ENCODE measurements at places on chromosomes 6 and 20.
A peak's percentile ranks its signal among the peaks of the same experiment; 100 is the strongest.

- DNase-seq = no peak
Observed at GRCh38 chr20:23235173-23236027, 115.2 kb upstream of the NXT1 start.

- peak; percentile 37 for DNase-seq
Observed at GRCh38 chr20:19589787-19590362, 168.2 kb upstream of the RIN2 start.

DNA sequence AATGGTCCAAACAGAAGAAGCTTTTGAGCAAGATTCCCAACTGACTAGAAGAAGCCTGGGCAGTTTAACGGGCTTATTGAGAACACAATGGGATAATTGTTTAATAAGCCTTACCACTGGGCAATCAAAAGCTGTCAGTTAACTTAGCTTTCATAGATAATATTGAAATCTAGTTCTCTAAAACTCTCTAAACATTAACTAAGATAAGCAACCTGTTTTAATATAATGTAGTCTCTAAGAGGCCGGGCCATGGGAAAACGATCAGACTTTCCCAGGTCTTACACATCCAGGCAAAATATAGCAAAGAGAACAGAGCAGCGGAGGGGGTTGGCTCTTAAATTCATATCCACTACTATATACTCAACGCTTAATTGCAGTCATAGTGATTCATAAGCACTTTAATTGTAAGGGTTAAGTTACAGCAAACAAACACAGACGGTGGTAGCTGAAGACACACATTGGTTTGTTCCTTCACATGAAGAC is 128.0 kb upstream of the FAM83B start:
- DNase-seq = no peak

- no peak for DNase-seq
Observed at GRCh38 chr20:19907326-19908056, 109.7 kb upstream of the NAA20 start.

DNA sequence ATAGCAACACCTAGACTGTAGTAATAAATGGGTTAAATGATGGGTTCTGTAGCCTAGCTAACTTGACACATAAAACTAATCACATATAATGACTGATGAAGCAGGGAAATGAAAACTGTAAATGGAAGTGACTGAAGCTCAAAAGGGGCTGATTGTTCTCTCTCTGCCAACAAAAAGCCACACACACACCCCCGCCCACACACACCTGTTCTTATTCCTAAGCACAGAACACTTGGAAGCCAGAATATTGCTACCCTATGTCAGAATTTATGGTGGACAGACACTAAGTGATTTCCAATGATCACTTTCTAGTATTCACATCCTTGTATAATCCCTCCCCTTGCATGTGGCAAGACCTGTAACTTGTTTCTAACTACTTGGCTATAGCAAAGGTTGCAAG is 603.5 kb downstream of the UTRN start:
- DNase-seq = no peak

- DNase-seq = no peak
Observed at GRCh38 chr20:37515876-37516275, 5.2 kb upstream of the NNAT start.

DNA sequence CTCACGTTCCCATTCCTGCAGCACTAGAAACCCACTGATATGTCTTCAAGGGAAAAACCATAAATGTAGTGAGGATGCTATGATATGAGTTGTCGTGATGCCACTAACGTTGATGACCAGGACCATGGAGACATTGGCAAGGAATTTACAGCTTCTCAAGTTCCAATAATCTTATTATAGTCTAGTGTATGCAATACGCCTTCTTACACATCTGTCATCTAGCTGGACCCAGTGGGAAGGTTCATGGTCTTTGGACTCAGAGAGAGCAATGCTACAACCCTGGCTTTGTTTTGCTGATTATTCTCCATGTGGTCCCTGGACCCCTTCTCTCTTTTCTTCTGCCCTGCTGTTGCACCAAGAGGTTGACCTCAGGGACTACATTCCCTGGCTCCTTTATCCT is 76.0 kb upstream of the BMP2 start:
- no peak for DNase-seq

DNA sequence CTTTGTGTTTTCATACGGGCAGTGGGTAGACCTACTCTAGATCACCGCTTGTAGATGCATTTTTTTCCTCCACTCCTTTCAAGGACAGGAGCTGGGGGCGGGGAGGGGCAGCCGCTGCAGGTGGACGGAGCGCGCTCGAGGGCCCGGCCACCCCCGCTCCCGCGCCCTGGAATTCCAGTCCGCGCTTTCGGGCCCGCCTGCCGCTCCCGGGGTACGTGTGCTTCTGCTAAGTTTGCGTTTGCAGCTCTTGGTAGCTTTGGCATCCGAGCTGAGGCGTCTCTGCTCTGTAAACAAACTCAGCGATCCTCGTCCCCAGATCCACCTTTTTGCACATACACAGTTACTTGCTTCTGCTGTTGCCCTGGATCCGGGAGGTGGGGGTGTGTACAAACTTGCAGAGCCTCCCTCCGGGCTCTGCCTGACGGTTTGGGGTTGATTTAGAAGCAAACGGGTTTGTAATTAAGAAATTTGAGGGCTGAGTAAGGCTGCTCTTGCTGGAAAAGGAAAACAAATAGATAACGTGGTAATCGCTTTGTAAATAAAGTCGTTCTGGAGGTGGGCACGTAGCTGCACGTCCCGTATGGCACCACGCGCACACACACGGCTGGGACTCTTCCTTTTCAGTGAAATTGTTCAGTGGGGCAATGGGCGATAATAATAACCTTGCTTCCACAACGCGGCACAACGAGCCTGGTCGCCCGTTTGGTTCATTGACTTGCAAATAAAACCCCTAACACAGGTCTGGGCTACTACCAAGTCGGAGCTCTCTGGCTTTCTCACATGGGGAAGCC is 973 bp upstream of the CITED2 start:
- DNase-seq = peak; percentile 91

DNA sequence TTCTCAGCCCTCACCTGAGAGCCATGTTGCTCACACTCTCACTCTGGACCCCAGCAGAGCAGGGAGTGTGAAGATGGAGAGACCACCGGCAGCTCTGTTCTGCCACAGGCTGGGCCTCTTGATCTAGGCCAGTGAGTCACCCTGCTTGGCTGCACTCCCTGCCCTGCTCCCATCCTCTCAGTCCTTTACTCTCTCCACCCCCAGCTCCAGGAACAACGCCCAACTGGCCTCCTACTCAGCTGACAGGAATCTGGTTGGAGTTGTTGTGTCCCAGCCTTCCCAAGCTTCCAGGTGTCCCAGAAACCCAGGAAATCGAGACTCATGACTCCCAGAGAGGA is at the start of gene PSORS1C1:
TSS of gene PSORS1C1 (plus strand) at position 260 of the 338 bp plus-strand sequence. CDS start 14,833 bp downstream, outside the sequence.
- DNase-seq = peak; percentile 90

GRCh38 chr6:35392773-35393672 is 50.7 kb downstream of the PPARD start:
- no peak for DNase-seq

- DNase-seq = no peak
Observed at GRCh38 chr6:19833947-19834346, 3.2 kb upstream of the ID4 start.

GRCh38 chr6:157579467-157580031 is 198.6 kb downstream of the ZDHHC14 start:
- DNase-seq = no peak

Measured in BJ (cell line).